ENCODE measurements at places on chromosomes 7 and 10. TPM values are rescaled to one million over a fixed set of nuclear protein-coding genes. Genes with fewer than 3 reads are reported as not detected.

The SEMA3D gene
- total RNA-seq = 3.7 TPM

The ATG9B gene
- 2.4 TPM for total RNA-seq

The PLCE1 gene
- total RNA-seq = 4.9 TPM

- no peak for DNase-seq
Measured at GRCh38 chr7:134047675-134048074, 79.5 kb upstream of the LRGUK start.

- no peak for DNase-seq
Measured at GRCh38 chr10:69618746-69619145, 11.3 kb upstream of the FAM241B start.

DNA sequence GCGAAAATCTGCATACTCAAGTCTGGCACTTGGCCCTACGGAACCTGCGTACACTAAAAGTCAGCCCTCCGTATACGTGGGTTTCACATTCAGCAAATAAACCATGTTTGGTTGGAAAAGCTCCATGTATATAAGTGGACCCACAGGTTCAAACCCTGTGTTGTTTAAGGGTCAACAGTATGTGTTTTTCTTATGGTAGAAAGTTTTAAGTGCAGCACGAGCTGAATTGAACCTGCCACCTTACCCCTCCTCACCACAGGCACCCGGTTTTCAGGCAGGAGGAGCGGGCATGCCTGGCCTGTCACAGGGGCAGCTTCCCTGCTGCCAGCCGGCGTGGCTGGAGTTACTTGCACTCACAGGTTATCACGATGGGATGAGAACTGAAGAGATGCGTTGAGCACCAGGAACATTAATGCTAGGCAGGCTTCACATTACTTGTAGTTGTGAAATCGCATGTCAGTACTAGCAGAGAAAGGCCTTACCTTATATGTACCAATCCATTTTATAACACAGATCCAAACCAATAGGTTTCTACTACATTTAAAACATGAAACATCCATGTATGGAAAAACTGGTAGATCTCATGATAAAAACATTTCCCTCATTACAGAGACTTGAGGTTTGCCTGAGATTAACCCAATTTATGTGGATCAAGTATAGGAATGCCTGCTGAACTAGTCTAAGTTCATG, 12.9 kb downstream of the INSIG1 start:
- no peak for DNase-seq

DNA sequence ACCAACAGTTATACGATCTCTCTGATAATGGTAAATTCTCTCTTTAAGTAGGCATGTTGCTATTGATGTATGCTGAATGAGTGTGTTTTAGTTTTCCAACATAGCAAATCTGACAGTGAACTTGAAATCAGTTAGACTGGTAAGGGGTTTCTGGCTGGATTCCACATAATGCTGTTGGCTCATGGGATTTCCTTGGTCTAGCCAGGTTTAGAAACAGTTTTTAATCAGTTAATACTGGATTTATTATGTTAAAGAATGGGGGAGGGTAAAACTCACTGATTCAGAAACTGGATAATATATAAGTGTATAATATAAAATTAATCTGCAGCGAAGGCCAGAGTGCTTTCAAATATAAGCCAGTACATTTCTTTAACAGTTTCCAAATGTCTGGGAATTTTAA, 55.6 kb downstream of the PCDH15 start:
- DNase-seq = no peak

GRCh38 chr7:13628239-13629001, 361.0 kb downstream of the ETV1 start:
- no peak for DNase-seq

DNA sequence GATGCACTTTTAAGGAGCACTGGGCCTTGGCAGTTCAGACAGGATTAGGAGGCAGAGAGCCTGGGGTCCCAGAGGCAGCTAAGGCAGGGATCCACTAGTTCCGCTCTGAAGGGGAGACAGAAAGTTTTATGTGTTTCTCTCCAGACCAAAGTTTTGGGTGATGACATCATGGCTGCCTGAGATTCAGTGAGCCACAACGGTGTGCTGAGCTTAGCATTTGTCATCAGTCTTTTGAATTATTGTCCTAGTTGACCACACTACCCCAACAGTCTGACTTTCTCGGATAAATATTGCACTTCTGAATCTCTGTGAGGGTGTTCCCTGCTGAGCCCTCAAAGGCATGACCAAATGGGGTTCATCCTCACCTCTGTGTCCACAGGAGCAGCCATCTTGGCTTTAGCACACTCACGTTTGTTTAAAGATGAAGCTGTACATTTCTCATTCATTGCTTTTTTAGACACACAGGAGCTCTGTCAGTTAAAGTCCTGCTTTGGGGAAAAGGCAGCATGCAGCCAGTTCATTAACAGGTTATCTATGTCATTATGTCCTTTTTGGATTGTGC, 297.7 kb upstream of the LRGUK start:
- no peak for DNase-seq
